ENCODE measurements at places on chromosomes 7 and 10.
A peak's percentile ranks its signal among the peaks of the same experiment; 100 is the strongest.

GRCh38 chr7:107907790-107908189 lies 16.8 kb downstream of the DLD start:
- no peak for DNase-seq

DNA sequence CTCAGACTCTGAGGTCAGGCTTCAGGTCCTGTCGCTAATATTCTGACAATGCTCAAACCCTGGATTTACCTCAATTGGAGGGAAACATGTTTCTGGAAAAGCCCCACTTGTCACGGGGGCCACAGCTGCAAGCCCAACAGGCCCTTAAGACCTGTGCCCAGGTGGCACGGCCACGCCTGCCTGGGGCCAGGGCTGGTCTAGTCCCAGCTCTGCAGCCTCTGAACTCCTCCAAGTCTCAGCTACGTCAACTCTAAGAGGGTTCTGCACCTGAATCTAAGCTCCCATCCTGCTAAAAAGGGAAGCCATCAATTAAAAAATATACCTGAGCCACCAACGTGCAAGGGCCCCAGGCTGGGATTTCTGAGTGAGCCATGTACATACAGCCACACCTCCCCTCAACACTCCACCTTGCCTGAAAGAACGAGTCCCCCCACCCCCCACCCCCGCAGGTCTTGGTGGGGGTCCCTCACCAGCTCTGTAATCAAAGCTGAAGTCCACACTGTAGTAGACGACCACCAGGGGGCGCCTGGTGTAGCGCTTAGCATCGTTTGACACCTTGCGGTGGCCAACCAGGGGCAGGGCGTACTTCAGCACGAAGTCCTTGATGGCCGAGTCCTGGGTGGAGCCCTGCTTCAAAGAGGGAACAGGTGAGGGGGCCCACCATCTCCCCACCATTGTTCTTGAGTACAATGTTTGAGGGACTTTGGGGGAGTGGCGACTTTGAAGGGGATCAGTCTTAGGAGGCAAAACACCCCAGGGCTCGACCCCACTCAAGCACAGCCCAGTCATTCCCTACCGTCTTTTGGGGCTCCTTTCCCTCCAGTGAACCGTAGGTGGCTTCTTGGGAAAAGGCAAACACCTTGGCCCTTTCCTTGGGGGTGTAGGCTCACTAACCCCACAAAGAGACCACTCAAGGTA lies 22.6 kb downstream of the PDIA4 start:
- peak; percentile 60 for DNase-seq

DNA sequence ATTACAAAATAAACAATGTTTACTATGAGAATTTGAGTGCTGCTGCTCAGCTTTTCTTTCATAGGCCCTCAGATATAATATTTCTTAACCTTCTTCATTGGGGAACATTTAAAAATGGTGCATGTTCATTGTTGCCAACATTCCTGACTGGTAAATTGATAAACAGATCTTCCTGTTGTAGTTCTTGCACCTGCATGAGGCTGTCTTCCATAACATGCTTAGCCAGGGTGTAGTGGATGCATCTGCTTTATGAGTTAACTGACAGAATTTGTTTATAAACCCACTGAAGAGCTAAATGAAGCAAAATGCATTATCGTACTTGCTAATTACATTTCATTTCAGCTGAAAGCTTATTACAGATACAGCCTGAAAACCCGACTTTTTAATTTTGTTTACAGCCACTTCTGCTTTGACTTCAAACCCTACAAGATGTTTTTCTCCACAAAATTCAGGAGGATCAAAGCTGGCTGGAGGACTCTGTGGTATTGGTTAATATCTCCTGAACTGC lies 177.2 kb downstream of the SEM1 start:
- no peak for DNase-seq

DNA sequence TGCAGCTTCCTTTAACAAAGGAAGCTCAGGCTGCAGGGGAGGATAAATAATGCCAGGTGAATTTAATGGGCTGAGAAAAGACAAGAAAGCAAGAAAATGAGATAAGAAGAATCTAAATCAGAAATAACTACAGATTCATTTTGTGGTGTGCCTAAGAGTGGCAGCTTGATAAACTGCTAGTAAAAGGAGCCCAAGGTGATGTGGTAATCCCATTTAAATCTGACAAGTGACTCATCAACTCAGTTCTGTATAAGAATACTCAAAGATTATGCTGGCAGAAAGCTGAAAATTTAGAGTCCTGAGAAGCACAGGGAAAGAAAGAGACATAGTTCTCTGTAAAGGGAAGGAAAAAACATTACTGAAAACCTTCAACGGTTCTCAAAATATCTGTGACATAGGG lies 109.4 kb upstream of the PDE1C start:
- DNase-seq, result no peak

DNA sequence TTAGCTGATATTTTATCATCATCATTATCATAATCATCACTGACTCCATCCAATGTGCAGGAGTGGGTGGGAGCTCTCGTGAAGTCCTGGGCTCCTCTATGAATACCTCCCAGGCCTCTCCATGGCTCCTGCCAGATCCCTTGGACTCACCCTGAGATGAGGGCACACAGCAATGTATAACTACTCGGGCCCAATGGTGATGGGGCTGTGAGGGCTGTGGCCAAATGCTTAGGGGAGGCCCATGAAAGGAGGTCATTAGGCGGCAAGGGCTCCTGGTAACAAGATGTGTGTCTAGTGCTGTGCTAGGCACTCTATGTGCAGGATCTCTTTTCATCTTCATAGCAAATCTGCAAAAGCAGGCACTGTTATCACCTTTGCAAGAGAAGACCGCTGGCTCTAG lies 270.9 kb downstream of the GLRX3 start:
- no peak for DNase-seq
